Stimulated activated CD4-positive, alpha-beta T cell treated with anti-CD3 and anti-CD28 coated beads, Interleukin-1b, Interleukin-23, amount 100 ng/mL, for 1 hour (primary cell): ENCODE measurements at places on chromosomes 3 and 15.

DNA sequence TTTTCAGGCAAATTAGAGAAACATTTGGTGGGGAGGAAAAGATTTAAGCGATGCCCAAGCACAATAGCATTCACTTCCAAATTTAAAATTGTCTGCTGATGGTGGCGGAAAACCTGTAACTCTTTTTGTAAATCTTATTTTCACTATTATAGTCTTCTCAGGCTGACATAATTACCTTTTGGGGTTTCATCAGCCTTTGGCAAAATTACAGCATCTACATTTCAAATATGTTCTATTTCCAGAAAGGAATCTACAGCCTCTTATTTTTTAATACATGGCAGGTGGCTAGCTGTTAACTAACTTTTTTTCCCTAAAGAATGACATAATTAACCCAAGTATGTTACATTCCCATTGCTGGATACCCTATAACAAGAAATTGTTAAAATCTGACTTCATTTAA is 391.5 kb upstream of the CCDC54 start:
- no peak for DNase-seq

GRCh38 chr3:123899300-123899865 is 15.3 kb upstream of the MYLK start:
- DNase-seq, result no peak

DNA sequence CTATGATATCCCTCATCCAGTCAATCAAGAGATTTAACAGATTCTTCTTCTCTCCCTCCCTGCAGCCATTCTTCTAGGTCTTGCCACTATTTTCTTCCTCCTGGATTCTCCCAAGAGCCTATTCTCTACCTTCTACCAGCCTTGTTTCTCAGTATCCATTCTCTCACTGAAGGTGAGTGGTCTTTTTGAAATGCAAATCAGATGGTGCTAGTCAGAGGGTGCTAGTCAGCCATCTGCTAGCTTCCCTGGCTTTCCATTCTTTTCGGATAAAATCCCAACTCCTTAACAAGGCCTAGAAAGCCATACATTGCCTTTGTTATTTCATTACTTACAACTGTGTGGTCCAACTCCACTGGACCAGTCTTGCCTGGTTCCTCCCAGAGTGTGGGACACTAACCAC is 734.3 kb upstream of the CFAP20DC start:
- no peak for DNase-seq

- DNase-seq, result no peak
Measured at GRCh38 chr15:38610748-38611147, 46.1 kb upstream of the RASGRP1 start.

DNA sequence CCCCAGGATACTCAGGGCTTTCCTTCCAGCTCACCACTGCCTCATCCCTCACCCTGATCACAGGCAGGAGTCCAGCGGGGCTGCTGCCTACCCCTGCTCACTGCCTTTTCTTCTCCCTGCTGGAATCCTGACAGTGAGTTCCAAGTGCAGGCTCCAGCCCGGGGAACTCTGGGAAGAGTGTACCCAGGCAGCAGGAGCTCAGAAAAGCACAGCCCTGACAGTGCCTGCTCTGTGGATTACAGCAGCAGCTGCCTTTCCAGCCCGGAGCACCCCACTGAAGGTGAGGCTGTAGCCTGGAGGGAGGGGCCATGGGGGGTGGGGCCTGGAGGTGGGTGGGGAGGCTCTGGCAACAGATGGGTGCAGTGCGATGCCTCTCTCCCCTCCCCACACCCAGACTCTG is 6.1 kb upstream of the JMJD7 start:
- no peak for DNase-seq
